ENCODE measurements at places on chromosomes 11 and 22. TPM values are rescaled to one million over a fixed set of nuclear protein-coding genes. Genes with fewer than 3 reads are reported as not detected.

The KCNJ11 gene
- polyA plus RNA-seq, result 87.5 TPM

GRCh38 chr11:108916935-108917334 lies 252.1 kb downstream of the DDX10 start:
- DNase-seq, result no peak

The C11orf21 gene
- polyA plus RNA-seq, result 0.12 TPM

The YIF1A gene
- 87.4 TPM for polyA plus RNA-seq

- DNase-seq, result no peak
These were observed 16.7 kb downstream of the BCL2L13 start for GRCh38 chr22:17655289-17655688.

GRCh38 chr11:75627906-75628668 lies 40.8 kb downstream of the MAP6 start:
- DNase-seq, result no peak

Data from psoas muscle (tissue), 8 donors.